ENCODE measurements at places on chromosomes 2 and 18. TPM values are rescaled to one million over a fixed set of nuclear protein-coding genes. Genes with fewer than 3 reads are reported as not detected.

CDH19 gene
- total RNA-seq, result 10.8 TPM

CRYBA2 gene
- not detected for total RNA-seq

LYG1 gene
- total RNA-seq, result 0.41 TPM

FRZB gene
- total RNA-seq, result 38.0 TPM

DSG3 gene
- total RNA-seq, result 32.3 TPM

C2orf74 gene
- 19.8 TPM for total RNA-seq

GRCh38 chr2:16728351-16729136 lies 62.9 kb upstream of the CYRIA start:
- DNase-seq, result peak; percentile 58

DNA sequence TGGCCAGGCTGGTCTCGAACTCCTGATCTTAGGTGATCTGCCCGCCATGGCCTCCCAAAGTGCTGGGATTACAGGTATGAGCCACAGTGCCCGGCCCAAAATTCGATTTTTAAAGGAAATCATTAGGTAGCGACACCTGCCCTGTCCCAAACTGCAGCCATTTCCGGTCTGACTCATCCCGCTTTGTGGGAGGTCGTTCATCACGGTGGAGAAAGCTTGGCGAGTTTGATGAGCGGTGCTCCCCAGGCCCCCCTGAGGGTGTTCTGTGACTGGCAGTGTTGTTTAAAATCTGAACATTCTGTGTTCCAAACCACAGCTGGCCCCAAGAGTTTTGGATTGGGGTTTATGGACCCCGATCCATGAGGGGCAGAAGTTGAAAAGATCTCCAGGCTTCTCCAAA lies 53.0 kb upstream of the GLI2 start:
- no peak for DNase-seq

DNA sequence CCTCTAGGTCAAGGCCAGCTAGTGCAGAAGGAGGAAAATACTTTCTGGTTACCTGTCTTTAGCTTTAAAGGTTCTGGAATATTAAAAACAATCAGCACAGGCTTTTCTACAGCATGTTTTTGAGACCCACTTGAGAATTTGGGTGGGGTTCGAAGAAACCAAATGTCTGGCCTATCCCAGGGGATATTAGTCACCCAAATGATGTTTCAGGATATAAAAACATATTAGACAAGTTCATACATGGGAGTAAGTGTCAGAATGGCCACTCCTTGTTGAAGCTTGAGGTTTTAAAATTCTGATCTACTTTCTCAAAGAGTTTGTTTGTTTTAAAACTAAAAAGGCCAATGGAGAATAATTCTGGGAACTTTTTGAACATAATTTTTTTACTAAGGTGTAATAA lies 158.6 kb upstream of the DLX2 start:
- DNase-seq, result no peak

DNA sequence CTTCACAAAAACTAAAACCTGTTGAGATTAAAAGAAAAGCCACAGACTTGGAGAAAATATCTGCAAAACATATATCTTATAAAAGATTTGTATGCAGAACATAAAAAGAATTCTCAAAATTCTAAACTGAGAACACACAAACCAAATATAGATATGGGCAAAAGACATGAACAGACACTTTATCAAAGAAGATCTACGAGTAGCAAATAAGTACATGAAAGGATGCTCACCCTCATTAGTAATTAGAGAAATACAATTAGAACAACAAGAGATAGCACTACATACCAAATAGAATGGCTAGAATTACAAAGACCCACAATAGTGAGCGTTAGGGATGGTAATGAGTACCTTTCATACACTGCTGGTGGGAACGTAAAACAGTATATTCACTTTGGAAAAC lies 63.9 kb upstream of the ZNF397 start:
- DNase-seq, result no peak

- DNase-seq, result no peak
These were observed 205.3 kb upstream of the CCDC150 start for GRCh38 chr2:196434217-196434616.

GRCh38 chr2:203583701-203584100 lies 48.6 kb upstream of the RAPH1 start:
- peak; percentile 48 for DNase-seq
